ENCODE measurements at places on chromosomes 5 and 9.

DNA sequence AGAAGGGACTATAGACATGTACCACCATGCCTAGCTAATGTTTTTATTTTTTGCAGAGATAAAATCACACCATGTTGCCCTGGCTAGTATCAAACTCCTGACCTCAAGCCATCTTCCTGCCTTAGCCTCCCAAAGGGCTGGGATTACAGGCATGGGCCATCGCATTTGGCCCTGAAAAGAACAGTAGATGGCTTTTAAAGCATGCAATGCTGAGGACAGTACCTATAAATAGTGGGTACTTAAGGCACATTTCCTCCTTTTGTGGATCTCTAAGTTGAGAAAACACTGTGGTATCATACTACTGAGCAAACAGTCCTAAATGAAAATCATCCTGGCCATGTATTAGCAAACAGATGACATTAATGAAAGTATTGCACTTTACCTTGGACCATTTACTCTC, 119.4 kb downstream of the TTC39B start:
- DNase-seq: no peak

- DNase-seq: no peak
Measured at GRCh38 chr9:72977670-72978069, 24.8 kb upstream of the ALDH1A1 start.

GRCh38 chr9:95336281-95336680, 18.8 kb upstream of the FANCC start:
- DNase-seq: no peak

DNA sequence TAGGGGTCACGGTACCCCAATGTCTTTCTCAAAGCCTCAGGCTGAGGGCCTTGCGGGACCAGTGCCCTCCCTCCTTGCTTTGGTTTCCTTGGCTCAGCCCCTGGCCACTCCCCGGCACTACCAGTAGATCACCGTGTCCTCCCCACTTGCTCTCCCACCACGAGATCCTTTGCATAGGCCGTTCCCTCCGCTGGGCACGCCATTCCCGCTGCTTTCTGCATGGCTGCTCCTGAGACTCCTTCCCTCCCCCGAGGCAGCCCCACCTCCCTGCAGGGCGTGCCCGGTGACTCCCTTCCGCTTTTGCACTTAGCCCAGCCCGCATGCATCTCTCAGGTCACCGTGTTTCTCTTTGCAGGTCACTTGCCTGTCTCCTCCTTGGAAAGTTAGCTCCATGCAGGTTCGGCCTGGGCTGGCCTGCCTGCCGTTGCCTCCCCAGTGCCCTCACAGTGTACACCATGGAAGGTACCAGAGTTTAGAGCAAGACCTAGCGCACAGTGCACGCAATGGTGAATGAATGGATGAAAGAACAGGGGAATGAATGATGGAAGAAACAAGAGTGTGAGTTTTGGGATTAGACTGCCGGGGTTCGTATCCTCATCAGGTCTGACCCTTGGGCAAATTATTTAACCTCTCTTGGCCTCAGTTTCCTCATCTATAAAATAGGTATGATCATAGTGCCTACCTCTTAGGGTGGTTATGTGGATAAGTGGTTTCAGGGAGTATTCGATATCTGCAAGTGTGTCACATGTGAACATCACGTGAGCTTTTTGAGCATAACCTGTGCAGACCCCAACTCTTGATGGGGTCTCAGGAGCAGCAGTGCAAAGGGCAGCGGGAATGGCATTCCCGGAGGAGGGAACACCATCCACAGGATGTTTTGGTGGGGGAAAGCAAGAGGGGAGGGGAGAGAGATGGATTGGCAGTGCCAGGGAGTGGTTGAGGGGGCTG, 214.3 kb downstream of the C9orf50 start:
- no peak for DNase-seq

GRCh38 chr9:96031916-96032534, 156.5 kb downstream of the ERCC6L2 start:
- DNase-seq: no peak

All from cerebellar nuclear complex (tissue), 1 donor.